ENCODE measurements at places on chromosomes 16 and 17.

- DNase-seq, result peak; percentile 49
Measured at GRCh38 chr16:79269211-79269863, 331.2 kb downstream of the MAF start.

GRCh38 chr17:19417611-19418010 lies 6.6 kb downstream of the RNF112 start:
- no peak for DNase-seq

DNA sequence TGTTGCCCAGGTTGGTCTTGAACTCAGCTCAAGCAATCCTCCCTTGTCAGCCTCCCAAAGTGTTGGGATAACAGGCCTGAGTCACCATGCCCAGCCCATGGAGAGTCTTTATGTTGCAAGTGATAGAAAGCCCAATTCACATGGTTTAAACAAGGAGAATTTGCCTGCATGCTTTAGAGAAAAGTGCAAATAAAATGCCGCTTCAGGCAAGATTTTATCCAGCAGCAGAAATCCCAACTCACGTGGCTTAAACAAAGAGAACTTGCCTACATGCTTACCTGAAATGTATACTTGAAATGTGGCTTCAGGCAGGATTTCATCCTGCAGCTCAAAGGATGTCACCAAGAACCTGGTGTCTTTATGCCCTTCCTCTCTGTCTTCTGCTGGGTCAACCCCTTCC lies 28.8 kb upstream of the XYLT2 start:
- DNase-seq, result no peak

GRCh38 chr16:52494145-52494544 lies 52.8 kb downstream of the TOX3 start:
- no peak for DNase-seq

DNA sequence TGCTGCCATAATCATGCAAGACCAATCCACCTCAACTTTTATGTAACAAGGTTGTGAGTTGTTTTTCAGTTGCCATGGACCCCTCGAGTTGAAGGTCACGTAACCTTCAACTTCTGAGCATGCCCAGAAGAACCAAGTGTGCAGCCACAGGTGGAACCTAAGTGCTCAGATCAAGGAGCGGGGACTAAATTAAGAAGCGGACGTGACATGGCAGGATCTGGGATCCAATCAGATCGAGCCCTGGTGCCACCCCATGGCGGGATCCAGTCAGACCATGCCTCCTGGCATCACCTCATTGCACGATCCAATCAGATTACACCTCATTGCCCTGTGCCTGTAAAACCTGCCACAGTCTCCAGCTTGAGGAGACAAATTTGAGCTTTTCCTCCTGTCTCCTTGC lies 204.5 kb upstream of the CDH5 start:
- DNase-seq, result no peak

Measured in CD4-positive, alpha-beta T cell treated with Interleukin-10 for 1 hour (primary cell).